ENCODE measurements at places on chromosomes 6 and 20.
A peak's percentile ranks its signal among the peaks of the same experiment; 100 is the strongest.

DNA sequence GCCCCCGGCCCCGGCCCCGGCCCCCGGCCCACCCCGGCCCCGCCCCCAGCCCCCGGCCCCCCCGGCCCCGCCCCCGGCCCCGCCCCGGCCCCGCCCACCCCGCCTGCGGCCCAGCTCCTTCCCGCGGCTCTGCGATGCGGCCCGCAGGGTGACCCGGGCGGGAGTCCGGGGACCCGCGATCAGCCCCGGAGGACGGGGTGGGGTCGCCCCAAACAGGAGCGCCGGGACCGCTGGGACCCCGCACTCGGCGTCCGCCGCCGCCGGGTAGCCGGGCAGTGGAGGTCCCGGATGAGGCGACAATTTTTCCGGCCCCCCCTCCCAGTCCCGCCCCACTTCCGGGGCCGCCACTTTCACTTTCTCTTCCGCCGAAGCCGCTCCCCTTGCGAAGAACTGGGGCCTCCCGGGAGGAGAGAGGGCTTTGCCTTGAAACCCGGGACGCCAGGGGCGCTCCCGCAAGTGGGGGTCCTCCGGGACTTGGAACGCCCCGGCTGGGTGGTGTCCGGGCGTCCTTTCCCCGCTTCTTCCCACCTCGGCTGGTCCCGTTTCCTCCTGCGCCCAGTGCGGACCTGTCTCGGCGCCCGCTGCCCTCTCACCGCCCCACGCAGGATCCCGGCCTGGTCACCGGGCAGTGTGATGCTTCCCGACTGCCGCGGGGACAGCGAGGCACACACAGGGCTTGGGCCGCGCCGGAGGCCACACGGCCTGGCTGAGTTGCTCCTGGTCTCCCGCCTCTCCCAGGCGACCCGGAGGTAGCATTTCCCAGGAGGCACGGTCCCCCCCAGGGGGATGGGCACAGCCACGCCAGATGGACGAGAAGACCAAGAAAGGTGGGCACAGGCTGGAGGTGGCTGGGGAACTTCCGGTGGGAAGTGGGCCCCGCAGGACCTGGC is at the start of gene RBCK1:
TSS of gene RBCK1 (plus strand) at position 347 of the 890 bp plus-strand sequence. CDS start at position 806, 459 bp downstream.
- DNase-seq: peak; percentile 95

- no peak for DNase-seq
Observed at GRCh38 chr6:91055959-91056358, 469.1 kb upstream of the MAP3K7 start.

- DNase-seq: no peak
Observed at GRCh38 chr6:143542888-143543287, 31.4 kb upstream of the FUCA2 start.

DNA sequence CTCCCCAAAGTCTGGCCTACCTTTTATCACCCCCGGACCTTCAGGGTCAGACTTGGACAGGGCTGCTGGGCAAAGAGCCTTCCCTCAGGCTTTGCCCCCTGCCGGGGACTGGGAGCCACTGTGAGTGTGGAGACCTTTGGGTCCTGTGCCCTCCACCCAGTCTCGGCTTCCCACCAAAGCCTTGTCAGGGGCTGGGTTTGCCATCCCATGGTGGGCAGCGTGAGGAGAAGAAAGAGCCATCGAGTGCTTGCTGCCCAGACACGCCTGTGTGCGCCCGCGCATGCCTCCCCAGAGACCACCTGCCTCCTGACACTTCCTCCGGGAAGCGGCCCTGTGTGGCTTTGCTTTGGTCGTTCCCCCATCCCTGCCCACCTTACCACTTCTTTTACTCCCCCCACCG is 10.3 kb downstream of the VEGFA start:
- DNase-seq: no peak

- DNase-seq: no peak
Observed at GRCh38 chr6:46465294-46466165, 25.7 kb downstream of the RCAN2 start.

DNA sequence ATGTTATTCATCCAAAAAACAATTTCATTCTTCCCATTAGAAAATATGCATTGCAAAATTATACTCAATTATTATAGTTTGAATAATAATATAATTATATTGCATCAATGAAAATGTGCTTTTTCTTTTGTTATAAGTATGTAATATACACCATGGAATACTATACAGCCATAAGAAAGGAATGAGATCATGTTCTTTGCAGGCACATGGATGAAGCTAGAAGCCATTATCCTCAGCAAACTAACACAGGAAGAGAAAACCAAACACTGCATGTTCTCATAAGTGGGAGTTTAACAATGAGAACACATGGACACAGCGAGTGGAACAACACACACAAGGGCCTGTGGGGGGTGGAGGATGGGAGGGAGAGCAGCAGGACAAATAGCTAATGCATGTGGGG is 2.1 kb upstream of the NKAPL start:
- no peak for DNase-seq

- DNase-seq: no peak
Observed at GRCh38 chr6:87645080-87645479, 55.1 kb downstream of the ORC3 start.

DNA sequence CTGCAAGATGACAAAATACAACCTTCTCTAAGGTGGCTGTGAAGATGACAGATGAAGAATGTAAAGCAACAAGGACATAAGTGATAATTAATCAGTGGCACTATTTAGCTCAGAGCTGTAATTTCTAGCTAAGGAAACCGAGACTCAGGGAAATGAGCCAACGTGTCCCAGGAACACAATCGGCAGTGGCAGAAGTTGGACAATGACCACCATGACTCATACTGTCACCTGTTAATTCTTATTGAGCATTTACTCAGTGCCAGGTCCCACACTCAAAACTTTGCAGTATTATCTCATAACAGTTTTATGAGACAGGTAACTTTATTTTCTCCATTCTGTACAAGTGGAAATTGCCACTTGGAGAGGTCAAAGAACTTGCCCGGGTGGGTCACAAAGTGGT is 55.8 kb downstream of the LAMA4 start:
- DNase-seq: no peak

DNA sequence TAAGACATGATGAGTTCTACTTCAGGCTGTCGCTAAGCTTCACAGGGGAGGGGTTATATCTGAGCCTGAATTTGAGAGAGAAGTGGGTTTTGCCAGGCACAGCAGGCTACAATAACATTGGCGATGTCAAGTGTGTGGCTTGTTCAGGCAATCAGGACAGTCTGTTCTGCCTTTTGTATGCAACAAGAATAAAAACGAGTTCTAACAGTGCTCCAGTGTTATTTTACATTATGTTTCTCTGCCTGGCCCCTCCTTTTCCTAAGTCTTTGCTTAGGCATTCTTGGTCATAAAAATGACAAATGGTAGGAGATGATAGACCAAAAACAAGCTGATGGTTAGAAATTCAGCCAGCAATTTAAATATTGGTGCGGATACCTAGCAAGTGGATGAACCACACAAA is 26.8 kb downstream of the PAQR8 start:
- DNase-seq: no peak

DNA sequence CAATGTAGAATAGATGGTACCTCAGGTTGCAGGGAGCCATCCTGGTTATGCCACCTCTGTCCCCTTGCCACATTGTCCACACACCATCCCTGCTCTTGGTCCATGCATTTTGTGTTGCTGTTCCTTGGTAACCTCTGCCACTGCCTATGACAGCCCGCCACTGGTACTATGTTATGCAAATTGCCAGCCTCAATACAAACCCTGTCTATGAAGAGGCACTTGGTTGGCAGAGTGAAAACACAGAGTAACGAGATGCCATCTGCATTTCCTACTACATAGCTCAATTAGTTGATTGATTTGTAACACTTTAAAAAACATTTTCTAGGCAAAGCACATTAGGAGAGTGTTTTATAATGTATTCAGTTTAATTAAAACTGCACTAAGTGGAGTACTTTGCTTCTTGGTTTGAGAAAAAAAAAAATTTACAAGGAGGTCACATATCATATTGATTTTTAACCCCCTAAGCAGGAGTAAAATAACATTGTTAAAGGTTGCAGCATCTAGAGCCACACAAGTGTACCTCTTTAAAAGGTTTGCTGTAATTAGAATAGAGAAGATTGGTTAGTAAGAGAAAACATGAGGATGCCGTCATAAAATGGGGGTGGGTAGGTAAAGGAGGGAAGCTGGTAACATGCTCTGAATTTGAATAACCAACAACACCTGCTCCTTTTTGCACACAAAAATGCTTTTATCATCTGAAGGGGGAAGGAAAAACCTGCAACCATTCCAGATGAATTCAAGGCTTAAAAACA is 817.1 kb downstream of the KIF16B start:
- DNase-seq: no peak

- no peak for DNase-seq
Observed at GRCh38 chr6:55957961-55958422, 82.6 kb upstream of the BMP5 start.

GRCh38 chr6:43477235-43478007 is at the start of gene TJAP1:
Gene TJAP1 (plus strand): TSS chr6:43477570. CDS start chr6:43499002, 21,432 bp downstream.
- peak; percentile 97 for DNase-seq

GRCh38 chr6:166221040-166221439 is 53.4 kb upstream of the TBXT start:
- DNase-seq: no peak

- DNase-seq: peak; percentile 39
Observed at GRCh38 chr6:24547243-24547642, 52.5 kb downstream of the ALDH5A1 start.

DNA sequence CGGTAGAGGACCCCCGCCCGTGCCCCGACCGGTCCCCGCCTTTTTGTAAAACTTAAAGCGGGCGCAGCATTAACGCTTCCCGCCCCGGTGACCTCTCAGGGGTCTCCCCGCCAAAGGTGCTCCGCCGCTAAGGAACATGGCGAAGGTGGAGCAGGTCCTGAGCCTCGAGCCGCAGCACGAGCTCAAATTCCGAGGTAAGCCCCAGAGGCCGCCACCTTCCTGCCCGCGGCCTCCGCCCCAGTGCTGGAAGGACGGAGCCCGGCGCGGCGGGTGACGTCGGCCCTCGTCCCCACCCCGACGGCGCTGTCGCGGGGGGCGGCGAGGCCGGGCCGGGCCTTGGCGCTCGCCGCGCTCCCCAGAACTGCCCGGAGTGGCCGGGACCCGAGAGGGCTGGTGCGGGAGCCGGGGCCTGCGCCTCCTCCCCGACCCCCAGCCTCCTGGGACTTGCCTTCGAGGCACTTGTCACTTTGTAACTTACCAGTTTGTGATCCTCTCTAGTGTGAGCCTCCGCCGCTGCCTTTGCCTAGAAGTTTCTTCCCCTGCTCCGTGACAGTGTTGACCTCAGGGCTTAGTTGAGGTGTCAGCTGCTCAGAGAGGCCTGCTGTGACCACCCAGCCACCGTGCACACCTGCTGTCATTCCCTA is 417 bp downstream of the VAPB start:
- DNase-seq: peak; percentile 62

- DNase-seq: no peak
Observed at GRCh38 chr6:69988458-69989126, 122.2 kb downstream of the COL19A1 start.

GRCh38 chr6:36999751-37000125 is 5.7 kb upstream of the FGD2 start:
- DNase-seq: no peak

DNA sequence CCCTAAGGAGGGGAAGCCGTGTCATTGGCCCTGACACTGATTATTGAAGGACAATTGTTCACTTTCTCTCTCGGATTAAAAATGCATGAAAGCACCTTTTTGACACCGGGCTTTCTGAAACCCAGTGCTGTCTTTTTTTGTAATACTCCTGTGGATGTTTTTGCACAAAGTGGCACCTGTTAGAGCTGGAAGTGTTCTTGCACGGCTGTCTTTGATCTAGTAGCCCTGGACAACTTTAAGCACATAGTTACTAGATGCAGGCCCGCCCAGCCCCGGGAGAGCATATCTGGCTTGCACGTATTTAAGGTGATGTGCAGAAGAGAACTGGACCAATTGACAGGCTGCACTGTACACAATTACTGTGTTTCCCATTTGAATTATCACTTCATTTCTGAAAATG is 72.6 kb downstream of the ARID1B start:
- DNase-seq: no peak

DNA sequence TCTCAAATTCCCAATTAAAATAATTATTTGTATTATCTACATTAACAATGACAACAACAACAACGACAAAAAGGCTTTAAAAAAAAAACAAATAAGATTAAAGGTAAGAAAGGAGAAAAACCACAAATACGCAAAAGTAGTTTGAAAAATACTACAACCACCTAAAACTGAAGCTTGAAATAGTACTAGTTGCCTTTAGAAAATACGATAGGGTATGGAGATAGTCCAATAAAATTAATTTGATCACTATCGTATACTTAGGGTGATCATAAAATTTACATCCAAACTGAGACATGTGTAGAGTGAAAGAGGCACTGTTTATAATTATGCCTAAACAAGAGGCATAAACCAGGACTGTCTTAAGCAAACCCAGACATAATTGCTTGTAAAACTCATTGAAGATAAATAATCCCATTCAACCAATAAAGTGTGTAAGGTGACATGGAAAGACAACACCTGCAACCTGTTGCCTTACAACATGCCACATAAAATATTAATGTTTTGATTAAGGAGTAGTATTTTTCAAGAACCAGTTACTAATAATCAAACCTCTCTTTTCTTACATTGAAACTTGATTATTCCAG is 22.7 kb downstream of the REPS1 start:
- DNase-seq: no peak

- DNase-seq: no peak
Observed at GRCh38 chr6:116596815-116597214, 19.5 kb upstream of the RSPH4A start.

GRCh38 chr6:165987483-165988301 is 180.0 kb downstream of the TBXT start:
- peak; percentile 78 for DNase-seq

DNA sequence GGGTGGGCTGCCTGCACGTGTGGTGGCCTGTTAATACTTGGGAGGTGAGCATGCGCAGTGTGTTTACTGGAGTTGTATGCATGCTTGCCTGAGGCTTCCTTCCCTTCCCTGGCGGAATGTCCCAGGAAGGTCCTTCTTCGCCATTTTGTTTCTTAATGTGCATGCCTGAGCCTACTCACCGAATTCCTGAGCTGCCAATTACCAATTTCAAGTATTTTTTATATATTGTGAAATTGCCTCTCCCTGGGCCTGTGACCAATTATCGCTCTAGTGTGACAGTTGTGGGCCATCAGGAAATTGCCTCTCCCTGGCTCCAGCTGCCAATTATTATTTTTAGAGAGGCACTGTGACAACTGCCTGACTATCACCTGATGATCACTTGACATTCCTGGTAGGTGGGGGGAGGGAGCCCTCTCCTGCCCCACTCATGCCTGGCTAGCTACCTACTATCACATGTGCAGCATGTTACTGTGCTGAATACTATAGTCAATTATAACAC is 70.0 kb downstream of the FAM50B start:
- DNase-seq: no peak

DNA sequence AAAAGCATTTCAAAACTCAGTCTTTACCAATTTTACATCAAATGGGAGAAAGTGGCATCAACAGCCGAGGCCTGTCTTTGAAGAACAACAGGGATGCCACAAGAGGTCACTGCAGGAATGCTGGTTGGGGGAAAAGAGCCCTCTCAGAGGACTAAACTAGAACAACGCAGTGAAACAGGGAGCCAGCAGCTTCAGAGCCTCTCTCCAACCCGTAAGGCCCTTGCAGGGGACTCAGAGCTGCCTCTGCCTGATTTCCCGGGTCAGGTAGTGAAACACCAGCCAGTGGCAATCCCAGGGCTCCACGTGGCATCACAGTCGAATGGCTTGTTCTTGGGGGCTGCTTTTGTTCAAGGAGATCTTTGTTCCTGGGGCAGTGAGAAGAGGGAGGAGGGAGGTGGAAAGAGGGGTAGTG is 55.0 kb upstream of the KCNK16 start:
- DNase-seq: peak; percentile 76

GRCh38 chr6:42300701-42301100 is 83.0 kb upstream of the MRPS10 start:
- DNase-seq: no peak

- peak; percentile 85 for DNase-seq
Observed at GRCh38 chr20:1894951-1895673, at the start of gene SIRPA. Gene SIRPA (plus strand): TSS chr20:1895407. CDS start chr20:1895448, 41 bp downstream.

Measured in urothelium cell line (cell line).